Activated T-helper 9 cell treated with anti-CD3 and anti-CD28 coated beads, Interleukin-2, amount 50 U/mL, for 16 hours (primary cell): ENCODE measurements at places on chromosomes 7 and 10.

DNA sequence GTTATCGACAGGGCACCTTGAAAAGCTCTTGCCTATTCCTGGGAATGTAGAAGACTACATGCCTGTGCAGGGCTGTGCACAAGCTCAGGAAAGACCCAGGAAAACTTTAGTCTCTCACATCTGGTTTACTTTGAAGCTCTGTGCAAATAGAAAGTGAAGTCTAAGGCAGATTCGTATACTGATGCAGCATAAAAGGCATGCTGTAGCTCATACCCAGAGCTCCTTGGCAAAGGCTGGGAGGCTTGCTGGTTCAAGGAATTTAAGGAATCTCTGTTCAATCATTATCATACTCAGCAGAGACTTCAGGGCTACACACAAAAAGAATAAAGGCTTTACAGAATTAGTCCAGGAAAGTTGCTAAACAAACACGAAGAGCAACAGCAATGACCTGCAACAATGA, 192.0 kb downstream of the OTUD1 start:
- no peak for DNase-seq

GRCh38 chr7:66142996-66143395, 28.3 kb downstream of the CRCP start:
- no peak for DNase-seq

DNA sequence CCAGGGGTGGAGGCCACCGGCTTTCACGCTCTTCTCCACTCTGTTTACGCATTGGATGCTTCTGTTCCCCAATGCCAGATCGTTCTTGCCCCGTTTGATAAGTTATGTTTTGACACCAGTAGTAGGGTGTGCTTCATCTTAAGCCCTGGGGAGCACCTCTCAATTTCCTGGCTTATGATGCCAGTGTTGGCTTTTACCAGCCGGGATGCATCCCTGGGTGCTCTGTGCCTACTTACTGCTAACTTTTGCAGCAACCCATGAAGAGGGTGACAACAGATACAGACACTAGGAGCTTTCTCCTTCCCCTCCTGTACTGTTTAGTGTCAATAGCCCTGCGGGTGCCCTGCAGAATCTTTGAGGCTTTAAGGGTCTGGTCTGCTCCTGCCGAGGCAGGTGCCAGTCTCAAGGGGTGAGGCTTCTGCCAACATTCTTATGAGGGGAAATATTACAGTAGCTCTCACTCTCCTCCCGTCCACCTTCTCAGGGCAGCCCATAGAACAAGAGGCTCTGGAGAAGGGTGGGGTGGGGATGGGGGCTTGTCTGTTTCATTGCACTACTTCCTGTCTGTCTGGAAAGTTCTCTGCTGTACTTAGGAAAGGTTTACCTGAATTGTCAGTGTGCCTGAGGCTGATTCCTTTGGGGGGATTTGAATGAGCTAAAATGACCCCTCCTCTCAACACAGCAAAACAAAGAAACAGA, 23.3 kb downstream of the ADCY1 start:
- DNase-seq = no peak

GRCh38 chr10:78829565-78829964, 239.2 kb upstream of the ZMIZ1 start:
- DNase-seq = no peak

DNA sequence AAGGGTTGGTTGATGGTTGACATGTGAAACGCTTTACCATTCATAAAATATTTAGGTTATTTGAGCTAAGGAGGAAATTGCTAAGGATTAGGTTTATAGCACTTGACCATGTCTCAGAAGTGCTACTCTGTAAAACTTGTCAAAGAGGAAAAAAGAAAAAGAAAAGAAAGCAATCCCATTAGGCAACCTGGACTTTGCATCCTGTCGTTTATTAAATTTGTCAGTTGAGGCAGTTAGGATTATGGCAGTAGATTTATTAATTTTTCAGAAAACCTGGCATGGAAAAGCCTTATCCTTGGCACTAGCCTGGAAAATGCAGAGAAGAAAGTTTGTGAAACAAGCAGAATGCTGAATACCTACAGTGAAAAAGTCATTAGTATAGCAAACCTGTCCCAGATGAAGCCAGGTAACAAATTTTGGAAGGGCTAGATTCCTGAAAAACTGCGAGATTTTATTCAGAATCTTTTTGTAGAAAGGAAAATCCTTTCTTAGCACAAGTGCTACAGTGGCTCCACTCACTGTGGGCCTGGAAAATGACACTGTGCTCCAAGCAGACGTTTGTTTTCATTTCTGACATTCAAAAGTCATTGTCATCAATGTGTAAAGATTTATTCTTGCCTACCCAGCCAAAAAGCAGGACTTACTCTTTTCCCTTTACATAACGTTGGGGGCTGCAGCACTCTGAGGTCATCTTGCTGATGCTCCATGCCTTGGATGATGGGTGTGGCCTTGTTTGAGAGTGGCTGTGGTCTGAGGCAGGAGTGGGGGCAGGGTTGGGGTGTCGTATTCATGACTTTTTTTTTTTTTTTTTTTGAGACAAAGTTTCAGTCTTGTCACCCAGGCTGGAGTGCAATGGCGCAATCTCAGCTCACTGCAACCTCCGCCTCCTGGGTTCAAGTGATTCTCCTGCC, 664.9 kb downstream of the SUGCT start:
- DNase-seq = no peak
